ENCODE measurements at places on chromosomes 2 and 18.

DNA sequence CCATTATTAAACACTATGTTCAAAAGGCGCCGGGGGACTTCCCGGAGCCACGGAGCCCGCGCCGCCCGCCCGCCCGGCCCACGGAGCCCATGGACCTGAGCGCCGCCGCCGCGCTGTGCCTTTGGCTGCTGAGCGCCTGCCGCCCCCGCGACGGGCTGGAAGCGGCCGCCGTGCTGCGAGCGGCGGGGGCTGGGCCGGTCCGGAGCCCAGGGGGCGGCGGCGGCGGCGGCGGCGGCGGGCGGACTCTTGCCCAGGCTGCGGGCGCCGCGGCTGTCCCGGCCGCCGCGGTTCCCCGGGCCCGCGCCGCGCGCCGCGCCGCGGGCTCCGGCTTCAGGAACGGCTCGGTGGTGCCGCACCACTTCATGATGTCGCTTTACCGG lies 197 bp downstream of the GDF7 start:
- DNase-seq = no peak

DNA sequence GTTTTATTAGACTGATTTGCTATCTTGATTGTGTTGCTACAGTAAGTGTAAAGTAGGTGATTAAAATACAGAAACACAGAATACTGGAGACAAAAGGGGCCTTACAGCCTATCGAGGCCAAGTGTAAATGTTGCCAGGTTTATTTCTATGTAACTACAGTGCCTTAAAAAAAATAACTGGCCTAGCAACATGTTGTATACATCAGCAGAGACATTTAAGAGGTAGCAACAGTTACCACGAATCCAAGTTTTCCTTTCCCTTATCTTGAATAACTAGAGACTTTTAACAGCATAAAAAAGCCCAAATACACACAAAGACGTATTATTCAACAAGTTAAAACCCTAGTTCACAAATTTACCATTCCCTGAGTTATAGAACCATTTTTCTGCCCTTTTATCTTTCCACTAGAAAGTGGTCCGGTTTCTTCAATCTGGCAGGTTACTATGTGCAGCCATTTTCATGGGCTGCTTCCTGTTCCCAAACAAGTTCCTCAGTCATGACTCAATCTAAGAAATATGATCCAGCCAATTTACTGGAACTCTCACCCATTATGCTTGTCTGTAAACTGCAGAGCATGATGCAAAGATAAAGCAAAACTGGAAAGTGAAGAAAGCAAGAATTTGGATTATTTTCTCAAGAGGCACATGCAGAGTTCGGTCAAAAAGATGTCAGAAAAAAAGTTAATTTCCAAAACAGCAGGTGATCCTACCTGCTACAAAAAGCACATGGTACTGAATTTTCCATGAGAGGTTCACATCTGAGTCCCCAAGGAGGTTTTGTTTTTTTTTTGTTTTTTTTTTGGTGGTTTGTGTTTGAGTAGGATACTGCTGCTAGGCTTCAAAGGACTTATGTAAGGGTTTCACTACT lies 22.2 kb downstream of the NFE2L2 start:
- peak; percentile 48 for DNase-seq

DNA sequence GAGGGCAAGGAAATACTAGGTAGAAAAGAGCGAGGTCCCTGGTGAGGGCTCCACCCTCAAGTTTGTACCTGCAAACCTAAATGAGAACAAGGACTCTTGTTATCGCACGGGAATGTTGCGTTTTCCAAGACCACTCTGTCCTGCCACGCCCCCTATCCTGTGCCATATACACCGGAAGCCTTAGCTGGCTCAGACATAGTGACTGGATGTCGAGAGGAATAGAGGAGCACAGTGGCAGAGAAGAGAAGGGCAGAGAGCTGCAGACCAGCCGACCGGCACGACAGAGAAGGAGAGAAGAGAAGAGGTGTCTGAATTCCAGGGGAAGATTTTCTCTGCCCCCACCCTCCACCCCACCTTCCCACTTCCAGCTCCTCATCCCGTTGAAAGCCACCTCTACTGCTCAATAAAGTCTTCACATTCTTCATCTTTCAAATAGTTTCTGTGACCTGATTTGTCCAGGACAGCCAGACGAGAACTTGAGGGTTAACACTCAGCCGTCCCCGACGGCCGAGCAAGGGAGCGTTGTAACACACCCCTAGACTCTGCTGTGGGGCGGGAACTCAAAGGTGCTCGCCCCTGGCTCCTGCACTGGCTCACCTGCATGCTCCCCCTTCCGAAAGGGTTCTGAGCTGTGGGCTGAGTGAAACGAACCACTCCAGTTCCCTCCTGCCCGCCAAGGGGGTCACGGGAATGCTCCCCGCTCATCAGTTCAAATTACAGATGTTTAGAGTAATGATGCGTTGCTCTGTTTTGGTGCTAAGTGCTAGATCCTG lies 24.9 kb upstream of the COL3A1 start:
- DNase-seq = no peak

DNA sequence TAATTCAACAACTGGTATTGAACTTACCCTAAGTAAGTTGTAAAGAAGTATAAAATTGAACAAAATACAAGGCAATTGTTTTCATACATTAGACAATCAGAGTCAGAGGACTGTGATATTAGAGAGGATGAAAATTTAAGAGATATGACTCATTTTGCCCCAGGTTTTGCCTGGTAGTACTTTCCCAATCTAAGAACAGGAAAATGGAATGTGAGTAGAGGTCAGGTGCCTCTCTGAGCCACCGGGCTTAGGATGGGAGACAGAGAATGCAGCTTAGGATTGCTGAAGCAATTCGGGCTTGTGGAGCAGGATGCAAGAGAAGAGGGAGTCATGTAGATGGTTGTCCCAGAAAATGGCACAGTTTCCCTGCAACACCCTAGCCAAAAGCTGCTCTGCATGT lies 219.7 kb upstream of the CHST9 start:
- DNase-seq = no peak

DNA sequence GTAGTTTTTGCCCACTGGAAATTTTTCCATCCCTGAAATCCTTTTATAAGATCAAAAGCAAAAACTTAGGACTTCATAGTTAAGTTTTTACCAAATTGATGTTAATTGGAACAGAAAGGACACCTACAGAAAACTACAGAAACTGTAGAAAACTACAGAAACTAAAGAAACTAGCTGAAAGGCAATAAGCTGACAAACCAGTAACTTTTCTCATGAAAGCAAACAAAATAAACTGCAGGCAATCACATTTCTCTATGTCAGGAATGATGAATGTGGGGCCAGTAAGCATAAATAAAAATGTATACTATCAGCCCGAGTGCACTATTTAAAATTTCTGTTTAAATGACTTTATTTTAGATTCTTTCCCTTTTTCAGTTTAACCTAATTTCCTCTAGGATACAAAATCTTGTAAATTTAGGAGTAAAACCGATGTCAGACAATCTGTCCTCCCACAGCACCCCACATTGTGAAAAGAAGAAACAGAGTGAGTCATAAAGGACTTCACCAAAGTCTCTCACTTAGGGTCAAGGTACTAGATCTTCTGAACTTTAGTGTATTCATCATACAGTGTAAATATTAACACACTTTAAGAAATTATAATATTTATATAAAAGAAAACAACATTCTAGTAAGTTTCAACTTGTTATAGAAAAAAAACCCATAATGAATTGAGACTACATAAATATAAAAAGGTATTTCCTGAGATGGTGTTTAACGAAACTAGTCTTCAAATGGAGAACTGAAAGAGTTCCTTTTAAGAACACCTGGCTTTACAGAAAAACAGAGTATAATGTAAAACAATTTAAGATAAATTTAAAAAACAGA lies 46.6 kb downstream of the USP40 start:
- no peak for DNase-seq

All from Kasumi-1 (cell line).